ENCODE measurements at places on chromosomes 11 and 22.

DNA sequence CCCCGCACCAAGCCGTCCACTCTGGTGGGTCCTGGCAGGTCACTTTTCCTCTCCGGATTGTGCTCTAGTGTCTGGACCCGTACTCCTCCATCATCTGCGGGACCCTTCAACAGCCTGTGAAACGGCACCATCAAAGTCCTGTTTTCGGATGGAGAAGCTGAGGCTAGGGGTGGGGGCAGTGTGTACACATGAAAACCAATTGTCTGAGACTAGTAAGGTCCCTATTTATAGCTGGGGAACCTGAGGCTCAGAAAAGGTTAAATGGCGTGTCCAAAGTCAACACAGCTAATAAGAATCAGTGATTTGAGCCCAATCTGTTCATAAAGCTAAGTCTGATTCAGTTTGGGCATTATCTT is 668 bp upstream of the LRRC32 start:
- no peak for DNase-seq

- peak; percentile 41 for DNase-seq
Observed at GRCh38 chr22:38141217-38141973, 30.9 kb upstream of the BAIAP2L2 start.

DNA sequence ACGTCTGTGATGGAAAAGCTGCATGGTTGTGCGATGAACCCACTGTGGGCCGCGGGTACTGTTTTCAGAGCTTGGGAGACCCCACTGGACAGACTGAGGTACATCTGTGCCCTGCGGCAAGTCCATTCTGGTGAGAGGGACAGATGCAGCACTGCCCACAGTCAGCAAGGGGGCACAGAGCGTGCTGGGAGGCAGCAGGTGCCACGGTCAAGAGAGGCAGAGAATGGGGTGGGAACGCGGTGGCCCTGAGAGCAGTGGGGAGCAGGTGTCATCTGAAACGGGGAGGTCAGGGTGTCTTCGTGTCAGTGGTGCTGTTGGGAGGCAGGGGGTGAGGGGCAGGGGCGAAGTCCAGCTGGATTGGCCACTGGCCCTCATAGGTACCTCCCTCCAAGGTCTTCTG is 32.0 kb downstream of the TBC1D22A start:
- DNase-seq: no peak

DNA sequence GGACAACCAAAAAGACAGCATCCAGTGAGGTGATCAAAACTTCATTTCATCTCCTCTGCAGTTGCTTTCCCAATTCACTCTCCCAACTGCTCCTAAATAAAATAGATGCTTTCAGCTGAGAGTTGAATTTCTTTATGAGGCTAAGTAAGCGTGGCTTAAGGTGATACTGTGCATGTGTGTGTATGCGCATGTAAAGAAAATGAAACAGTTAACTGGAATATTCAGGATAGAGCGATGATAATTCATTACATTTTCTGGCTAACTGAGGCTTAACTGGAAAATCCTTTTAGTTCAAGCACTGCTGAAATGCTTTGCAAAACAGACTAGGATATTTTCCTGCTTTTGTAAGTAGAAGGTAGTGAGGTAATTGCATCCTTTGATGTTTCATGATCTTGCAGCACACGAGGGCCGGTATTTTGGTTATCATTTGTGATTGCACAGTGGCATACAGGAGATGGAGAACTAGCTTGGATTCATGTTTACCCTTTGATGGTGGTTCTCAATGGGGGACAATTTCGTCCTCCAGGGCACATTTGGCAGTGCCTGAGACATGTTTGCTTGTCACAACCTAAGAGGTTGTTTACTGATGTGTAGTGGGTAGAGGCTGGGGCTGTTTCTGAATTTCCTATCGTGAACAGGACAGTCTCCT is 71.2 kb downstream of the ZBTB16 start:
- no peak for DNase-seq

GRCh38 chr11:12137005-12137690 is 26.8 kb downstream of the MICAL2 start:
- no peak for DNase-seq

DNA sequence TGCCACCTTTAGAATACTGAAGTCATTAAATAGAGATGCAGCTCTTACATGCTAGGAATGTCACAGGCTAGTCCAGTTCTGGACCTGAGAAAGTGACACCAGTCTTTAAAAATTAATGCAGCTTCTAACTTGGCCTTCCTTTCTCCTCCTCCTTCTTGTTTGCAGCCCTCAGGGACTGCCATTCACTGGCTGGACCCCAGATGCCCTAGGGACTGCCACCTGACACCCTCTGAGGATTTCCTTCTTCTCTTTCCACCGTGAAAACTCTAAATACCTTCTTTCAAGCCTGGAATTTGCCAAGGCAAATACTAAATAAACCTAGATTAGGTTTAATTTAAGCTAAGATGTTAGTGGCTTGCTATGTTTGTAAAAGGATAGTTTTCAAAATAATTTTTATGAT is 78.4 kb downstream of the MUC15 start:
- DNase-seq: no peak

DNA sequence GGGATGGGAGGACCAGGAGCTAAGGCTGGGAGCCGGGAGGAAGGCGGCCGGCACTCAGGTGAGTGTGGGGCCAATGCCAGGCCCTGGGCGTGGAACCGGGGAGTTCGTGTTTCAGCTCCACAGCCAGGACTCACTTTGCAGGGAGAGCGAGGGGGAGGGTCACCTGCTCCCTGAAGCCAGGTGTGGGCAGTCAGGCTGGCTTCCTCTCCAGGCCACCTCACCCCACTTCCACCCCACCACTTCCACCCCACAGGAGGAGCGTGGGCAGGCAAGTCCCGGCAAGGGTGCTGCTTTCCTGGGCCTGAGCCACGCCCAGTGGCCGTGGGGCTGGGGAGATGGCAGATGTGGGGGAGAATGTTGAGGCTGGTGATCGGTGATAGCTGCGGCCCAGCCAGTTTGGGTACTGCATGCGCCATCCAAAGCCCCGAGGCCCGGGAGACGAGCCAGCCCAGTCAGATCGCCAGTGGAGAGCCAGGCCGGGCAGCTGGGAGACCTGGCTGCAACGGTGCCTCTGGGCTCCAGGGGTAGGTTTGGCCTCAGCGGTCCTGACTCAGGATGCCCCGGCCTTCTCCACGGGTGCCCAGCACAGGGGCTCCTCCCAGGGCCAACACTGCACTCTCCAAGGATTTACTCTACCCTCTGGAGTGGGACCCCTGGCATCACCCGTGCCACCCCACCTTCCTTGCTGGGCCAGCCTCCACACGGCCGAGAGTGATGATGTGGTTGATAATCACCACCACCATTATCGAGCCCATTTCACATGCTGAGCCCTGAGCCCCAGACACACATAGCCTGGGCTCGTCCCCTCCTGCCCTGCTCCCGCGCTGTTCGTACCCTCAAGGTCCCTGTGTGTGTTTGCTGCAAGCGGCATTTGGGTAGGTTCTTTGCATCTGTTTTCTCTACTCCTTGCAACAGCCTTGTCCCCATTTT is 93.8 kb downstream of the WNT7B start:
- DNase-seq: no peak

GRCh38 chr11:30586251-30587144 is at the start of gene MPPED2:
Gene MPPED2 (minus strand): TSS chr11:30586353. CDS start chr11:30580373, 5,980 bp downstream.
- peak; percentile 75 for DNase-seq

GRCh38 chr11:10655943-10656576 is 37.5 kb downstream of the IRAG1 start:
- no peak for DNase-seq

- no peak for DNase-seq
Observed at GRCh38 chr11:8841899-8842298, 69.1 kb upstream of the AKIP1 start.

- peak; percentile 98 for DNase-seq
Observed at GRCh38 chr22:46754110-46754799, 8.2 kb upstream of the TBC1D22A start.

- no peak for DNase-seq
Observed at GRCh38 chr11:74452366-74452765, 15.0 kb downstream of the KCNE3 start.

DNA sequence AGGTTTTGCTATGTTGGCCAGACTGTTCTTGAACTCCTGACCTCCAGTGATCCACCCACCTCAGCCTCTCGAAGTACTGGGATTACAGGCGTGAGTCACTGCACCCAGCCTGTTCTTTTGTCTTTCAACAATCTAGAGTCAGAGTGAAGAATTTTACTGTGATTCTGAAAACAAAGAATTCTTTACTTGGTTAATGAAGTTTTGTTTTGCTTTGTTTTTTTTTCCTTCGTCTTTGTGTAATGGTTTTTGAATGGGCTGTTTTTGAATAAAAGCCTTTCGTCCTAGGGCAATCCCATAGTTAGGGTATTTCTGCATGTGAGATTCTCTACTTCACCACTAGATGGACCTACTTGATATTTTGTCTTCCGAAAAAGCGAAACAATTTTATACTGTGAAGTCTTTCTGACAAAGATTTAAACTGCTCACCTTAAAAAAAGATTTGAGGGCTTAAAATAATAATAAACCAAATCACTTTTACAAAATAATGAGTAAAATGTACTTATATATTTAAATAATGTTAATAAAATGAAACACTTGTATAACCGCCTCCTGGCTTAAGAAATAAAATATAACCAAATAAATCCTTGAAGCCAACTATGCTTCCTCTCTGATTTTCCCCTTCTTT is 43.4 kb upstream of the SC5D start:
- DNase-seq: no peak

Data from coronary artery (tissue), 2 donors.